ENCODE measurements at places on chromosomes 5 and 9.

GRCh38 chr5:132229236-132229635 lies 1.6 kb upstream of the P4HA2 start:
- DNase-seq, result no peak

- no peak for DNase-seq
Observed at GRCh38 chr9:35436933-35437332, 53.0 kb upstream of the RUSC2 start.

DNA sequence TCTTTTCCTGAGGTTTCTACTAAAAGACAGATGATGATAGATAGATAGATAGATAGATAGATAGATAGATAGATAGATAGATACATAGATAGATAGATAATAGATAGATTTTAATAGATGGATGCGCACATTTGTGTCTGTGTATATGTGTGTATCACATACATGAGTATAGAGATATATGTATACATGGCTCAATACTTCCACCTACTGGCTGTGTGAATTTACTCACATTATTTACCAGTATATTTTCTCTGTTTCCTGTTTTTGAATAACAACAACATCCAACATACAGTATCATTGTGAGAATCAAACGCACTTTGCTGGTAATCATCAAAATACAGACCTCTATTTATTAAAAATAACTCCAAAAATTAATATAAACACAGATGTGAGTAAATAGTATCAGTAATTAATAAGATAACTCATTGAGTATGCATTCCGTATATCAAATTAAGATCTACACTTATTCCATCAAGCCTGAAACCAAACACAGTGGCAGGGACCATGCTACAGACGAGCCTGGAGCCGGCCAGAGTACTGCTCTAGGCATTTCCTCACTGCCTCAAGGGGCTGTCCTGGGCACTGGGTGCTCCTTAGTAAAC lies 338.0 kb downstream of the SEMA5A start:
- DNase-seq, result peak; percentile 43

DNA sequence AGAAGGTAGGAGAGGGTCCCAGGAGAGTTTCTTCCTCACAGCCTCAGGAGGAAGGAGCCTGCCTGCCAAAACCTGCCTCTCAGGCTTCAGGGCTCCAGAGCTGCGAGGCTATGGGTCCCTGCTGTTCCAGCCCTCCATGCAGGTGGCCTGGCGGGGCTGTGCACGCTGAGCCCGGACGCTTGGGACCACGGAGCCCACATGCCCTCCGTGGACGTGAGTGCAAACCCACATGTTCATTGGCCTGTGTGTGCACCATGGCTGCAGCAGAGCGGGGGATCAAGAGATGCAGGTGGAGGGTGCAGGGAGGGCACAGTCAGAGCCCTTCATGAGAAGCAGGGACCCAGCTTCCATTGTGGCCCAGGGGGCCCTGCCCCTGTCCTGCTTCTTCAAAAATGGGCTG lies 287.3 kb downstream of the IRX2 start:
- DNase-seq, result no peak

DNA sequence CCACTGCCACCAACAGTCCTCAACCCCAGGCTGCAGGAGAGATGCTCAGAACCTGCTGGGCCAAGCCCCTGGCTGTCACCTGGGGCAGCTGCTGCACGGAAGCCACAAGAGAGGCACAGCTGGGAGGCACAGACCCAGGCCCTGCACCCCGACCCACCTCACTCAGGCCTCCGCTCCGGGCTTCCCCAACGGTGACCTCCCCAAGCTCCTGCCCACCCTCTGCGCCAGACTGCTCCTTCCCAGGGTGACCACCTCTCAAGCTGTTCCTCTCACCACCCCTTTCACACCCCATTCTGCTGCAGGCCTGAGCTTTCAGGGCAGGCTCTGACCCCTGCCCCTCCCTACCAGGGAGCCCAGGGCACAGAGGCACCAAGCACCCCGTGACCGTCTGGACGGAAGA lies 33.0 kb downstream of the VAV2 start:
- DNase-seq, result no peak

GRCh38 chr5:143605403-143606005 lies 202.0 kb upstream of the NR3C1 start:
- DNase-seq, result no peak

DNA sequence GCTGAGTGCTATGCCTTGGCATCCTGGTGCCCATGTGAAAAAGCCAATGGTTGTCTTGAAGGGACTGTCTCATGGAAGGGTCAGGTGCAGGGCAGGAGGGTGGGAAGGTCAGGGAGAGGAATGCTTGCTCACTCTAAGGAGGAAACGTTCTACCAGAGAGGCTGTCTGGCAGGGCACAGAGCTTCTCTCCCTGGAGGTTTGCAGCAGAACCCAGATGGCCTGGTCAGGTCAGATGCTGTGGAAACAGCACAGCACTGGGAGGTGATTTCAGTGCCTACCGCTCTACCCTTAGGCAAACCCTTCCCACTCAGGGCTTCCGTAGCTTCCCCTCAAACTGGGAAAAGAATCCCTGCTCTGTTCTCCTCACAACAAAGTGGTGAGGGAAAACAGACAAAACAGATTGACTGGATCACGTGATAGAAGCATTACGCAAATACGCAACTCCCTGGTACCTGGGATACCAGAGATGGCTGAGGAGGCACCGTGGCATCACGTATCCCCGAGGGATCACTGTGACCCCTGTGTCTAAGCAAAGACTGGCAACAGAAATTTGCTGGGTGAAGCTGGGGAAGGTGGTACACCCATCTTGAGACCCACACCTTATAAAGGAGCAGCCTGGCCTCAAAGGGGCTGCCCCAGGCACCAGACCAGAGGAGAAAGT lies 3.9 kb upstream of the MGAT1 start:
- no peak for DNase-seq

- no peak for DNase-seq
Observed at GRCh38 chr9:136075881-136076678, 19.0 kb downstream of the NACC2 start.

- DNase-seq, result no peak
Observed at GRCh38 chr5:111337133-111337532, 112.9 kb downstream of the CAMK4 start.

DNA sequence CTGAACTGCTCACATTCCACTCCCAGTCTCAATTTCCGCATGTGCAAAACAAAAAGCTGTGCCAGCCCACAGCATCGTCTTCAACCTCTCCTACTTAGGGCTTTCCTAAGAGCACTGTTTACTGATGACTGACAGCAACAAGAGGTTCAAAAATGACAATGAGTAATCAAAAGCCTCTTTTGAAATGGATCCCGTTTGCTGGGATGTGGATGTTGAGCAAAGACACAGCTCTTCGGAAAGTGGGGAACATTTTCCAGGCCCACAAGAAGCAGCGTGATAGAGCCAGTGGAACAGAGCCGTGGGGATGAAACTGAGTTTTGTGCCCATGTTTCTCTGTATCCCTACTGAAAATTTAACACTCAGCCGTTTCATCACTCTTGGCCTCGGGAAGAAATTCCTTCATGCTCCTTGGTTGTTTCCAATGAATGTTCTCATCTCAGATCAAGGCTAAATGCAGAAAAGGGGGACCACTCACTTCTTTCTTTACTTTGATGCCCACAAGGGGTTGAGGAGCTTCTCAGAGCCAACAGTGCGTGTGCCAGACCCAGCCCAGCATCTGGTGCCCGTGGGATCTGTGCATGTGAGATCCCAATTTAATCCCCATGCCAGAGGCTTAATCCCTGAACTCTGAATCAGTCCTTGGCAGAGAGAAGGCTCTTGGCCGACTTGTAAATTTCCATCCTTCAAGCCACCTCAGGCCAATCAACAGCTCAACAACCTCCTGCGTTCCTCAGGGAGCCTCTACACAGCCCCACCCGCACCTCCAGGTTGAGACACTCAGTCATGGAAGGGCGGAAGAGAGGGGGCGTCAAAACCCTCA lies 230.2 kb upstream of the DAPK1 start:
- DNase-seq, result no peak

DNA sequence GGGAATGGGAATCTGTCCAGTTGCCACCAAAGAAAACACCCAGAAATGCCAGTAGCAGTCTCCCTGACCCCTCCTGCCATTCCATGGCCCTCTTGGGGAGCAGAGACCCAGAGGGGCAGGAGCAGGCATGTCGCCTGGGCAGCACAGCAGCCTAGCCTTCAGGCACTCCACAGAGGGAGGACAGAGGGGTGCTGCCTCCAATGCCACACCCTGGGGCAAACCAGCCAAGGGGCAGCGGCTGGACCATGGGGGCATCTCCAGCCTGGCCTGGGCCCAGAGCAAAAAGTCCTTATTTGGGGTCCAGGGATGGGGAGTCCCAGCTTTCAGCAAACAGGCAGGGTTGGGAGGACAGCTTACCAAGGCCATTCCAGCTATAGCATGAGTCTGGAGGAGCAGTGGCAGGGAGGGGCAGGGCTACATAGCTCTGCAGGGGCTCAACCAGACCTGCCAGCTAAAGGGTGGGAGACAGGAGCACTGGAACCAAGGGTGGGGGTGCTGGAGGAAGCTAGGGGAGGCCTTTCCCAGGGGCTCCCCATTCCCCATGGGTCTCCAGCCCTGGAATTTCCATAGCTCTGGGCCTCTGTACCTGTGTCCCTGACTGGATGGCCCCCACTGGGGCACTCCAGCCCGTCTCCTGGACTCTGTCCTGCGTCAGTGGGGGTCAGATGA lies 6.7 kb downstream of the BRD3 start:
- no peak for DNase-seq

DNA sequence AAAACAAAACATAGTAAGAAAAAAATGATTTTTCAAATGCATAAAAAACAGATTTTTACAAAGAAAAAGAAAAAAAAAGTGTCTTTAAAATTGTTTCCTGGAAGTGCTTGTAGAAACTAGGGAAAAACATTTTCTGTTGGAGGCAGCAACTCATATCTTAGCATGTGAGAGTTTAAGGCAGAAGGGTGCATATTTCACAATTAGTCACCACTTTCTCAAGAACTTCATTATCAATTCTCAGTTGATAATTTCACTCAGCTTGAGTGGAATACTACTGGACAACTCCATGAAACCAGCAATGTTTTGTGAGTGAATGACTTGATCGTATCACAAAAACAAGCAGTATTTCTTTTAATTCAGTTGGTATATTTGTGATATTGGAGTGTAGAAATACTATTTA lies 508.3 kb upstream of the DAB2 start:
- no peak for DNase-seq

All from NCI-H2081 treated with DMSO at 0.1 percent for 48 hours (cell line).